ENCODE measurements at places on chromosomes 6 and 20.

GRCh38 chr20:37992802-37993409 is 40.4 kb downstream of the TTI1 start:
- peak; percentile 9 for DNase-seq

DNA sequence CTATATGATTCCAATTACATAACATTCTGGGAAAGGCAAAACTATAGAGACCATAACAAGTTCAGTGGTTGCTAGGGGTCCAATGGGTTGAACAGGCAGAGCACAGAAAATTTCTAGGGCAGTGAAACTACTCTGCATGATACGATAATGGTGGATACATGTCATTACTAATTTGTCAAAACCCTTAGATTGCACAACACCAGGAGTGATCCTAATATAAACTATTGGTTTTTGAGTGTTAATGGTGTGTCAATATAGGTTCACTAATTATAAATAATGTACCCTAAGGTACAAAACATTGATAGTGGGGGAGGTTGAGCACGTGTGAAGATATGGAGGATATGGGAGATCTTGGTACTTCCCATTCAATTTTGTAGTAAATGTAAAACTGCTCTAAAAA is 42.4 kb upstream of the PLN start:
- no peak for DNase-seq

- no peak for DNase-seq
These were observed 3.9 kb upstream of the CPNE5 start for GRCh38 chr6:36843170-36843569.

DNA sequence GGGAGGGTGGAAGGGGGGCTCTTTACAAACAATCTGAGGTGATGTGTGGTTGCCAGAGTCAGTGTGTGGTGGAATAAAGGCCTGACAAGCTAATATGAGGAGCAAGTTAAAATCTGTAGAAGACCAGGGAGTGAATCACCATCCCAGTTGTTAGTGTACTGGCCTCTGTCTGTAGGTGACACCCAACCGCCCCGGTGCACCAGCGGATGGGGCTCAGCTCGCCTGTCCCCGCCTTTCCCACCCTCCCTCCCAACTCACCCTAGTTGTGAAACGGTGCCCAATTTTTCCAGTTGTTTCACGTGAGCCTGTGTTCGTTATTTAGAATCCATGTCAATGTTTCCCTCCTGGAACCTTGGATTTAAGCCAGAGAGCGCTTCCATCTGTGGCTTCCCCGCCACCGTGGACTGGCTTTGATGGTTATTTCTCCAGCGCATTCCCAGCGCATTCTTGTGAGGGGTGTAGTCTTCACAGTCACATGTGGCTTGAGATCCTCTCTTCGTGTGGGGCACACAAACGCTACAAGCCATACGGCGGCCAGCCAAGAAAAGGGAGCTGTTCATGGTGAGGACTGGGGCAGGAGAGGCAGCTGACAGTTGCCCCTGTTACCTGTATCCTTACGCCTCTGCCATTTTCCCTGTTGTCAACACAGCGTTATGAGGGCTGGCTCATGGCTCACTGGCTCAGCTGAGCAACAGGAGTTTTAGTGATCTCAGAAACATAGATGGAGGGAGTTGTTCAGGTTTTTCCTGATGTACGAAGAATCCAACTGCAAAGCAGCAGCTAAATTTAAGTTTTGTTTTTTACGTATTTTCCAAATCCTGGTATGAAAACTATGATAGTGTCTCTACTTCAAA is 137.6 kb downstream of the ZDHHC14 start:
- DNase-seq: no peak

DNA sequence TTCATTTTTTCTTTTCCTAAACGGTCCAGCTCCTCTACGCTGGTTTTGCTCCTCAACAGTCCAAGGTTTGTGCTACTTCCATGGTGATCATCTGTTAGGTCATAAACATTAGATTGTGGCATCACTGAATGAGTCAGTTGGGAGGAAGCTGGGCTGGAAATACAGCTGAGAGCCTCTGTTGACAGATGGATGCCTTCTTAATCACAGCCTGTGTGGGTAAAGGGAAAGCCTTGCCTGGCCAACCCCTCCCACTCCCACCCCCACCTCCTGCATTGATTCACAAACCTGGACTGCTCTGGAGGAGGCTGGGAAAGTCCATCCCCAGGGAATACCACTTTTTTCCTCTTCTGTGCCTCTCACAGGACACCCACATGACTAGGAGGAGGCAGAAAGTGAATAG is 180.6 kb upstream of the CCN2 start:
- DNase-seq: no peak

GRCh38 chr6:83127976-83128375 is 60.5 kb downstream of the DOP1A start:
- no peak for DNase-seq

DNA sequence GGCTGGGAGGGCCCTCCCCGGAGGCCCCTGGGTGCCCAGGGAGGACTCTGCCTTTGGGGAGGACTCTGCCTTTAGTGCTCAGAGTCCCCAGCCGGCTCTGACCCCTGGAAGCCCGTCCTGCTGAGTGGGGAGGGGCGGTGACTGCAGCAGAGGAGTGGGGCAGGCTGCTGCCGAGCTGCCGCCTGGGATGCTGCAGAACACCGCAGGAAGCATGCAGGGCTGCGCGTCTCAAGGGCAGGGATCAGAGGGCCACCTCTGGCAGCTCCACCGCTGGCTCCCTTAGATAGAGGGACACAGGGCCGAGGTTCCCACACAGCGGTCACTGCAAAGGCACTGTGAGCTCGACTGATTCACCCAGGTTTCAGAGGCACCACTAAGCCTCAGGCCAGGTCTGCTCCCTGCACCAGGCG is 82.2 kb upstream of the GATA5 start:
- no peak for DNase-seq

DNA sequence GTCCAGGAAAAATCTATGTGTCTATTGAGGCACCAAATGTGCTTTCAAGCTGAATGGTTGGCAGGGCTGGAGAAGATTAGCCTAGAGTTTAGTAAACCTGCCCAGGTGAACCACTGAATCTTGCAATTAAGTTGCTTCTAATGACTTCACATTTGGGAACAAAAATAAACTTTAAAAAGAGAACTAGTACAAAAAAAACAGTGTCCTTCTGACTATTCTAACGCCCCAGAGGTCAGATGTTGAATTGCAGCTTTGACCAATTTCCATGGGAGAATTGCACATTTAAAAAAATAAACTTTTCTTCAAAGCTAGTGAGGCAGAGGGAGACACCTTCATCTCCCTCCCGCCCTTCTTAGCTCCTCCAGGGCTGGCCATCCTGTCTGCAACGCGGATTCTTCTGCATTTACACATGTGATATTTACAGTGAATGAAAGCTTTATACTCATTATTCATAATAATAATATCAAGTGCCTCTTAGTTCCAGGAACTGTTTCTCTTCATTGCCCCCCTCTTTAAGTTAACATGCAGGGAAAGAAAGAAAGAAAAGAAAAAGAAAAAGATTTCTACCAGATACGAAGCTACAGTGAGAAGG is 270.2 kb downstream of the SMOC2 start:
- DNase-seq: no peak

DNA sequence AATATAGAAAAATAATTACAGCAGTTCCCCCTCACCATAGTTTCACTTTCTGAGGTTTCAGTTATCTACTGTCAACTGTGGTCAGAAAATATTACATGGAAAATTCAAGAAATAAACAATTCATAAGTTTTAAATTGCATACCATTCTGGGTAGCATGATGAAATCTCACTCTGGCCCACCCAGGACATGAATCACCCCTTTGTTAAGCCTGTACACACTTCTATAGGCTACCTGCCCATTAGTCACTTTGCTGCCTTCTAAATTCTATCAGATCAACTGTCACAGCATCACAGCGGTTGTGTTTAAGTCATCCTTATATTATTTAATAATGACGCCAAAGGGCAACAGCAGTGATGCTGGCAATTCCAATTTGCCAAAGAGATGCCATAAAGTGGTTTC is 140.3 kb upstream of the RUNX2 start:
- DNase-seq: no peak

GRCh38 chr6:145544514-145544913 is 190.8 kb downstream of the EPM2A start:
- no peak for DNase-seq

- DNase-seq: no peak
These were observed 229.2 kb downstream of the PHF3 start for GRCh38 chr6:63864671-63865318.

GRCh38 chr6:169575365-169575764 is 126.5 kb downstream of the WDR27 start:
- DNase-seq: no peak

GRCh38 chr20:15965165-15965564 is 608.1 kb downstream of the KIF16B start:
- no peak for DNase-seq

- no peak for DNase-seq
These were observed 671.7 kb upstream of the NRSN1 start for GRCh38 chr6:23454080-23454976.

GRCh38 chr6:24093381-24093780 is 32.6 kb upstream of the NRSN1 start:
- DNase-seq: no peak

GRCh38 chr20:5402903-5403531 is 86.3 kb upstream of the PROKR2 start:
- DNase-seq: no peak

DNA sequence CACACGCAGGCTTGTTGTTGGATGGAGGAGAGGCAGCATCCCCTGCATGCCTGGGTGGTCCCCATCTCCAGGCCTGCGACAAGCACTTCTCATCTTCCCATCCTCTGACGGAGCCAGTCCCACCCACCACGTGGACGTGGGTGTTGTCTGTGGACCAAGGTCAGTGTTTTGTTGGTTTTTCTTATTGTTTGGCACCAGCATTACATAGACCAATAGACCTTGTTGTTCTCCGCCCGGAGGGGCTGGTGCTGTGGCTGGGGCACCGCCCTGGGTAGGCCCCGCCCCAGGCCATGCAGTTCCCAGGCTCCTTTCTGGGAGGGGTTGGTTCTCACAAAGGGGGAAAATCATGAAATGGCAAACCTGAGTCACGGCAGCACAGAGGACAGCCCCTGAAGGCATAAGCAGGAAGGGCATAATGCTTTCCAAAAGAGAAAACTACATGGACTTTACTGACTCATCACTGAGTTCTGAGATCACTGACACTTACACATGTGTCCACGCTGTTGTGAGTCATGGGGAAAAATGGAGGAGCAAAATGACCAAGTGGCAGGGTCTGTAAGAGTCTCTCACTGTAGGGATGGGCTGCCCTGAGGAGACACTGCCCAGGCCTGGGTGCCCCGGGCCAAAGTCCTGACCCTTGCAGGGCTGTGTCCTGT is 90.8 kb downstream of the THBS2 start:
- no peak for DNase-seq

Data from activated CD4-positive, alpha-beta T cell treated with anti-CD3 and anti-CD28 coated beads for 4 hours (primary cell).